RWPE1 (cell line): ENCODE measurements at places on chromosomes 12 and 14.

GRCh38 chr14:76826122-76826521, at the start of gene LRRC74A:
Gene LRRC74A (plus strand): TSS chr14:76826408. CDS start chr14:76826698, 290 bp downstream.
- no peak for DNase-seq

GRCh38 chr12:1498199-1498740, 96.1 kb downstream of the FBXL14 start:
- no peak for DNase-seq

- DNase-seq, result peak; percentile 23
These were observed 46.9 kb upstream of the CAND1 start for GRCh38 chr12:67222302-67222701.

- DNase-seq, result peak; percentile 51
These were observed 723.4 kb upstream of the MDGA2 start for GRCh38 chr14:48398675-48399282.

GRCh38 chr12:86600664-86601231, 344.6 kb upstream of the MGAT4C start:
- no peak for DNase-seq

GRCh38 chr12:1289371-1290155, 298.5 kb downstream of the ERC1 start:
- no peak for DNase-seq

GRCh38 chr14:106622200-106622745, 1095.9 kb downstream of the TMEM121 start:
- no peak for DNase-seq

DNA sequence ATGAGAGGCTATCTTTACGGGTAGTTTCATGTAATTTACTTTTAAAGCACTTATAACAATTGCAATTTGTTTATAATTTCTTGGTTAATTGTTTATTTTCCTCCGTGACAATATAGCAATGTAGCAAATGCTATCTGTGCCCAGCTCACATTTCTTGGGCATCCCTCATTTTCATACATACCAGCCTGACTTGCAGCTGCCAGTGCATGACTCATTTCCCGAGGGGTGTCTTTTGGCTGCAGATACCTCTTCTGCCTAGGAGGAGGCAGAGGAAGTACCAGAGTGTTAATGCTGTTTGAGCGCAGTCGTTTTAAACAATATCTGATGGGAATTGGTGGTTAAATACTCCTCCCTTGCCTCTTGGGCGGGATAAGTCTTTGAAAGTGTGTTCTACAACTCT, 104.2 kb upstream of the ABCD2 start:
- peak; percentile 57 for DNase-seq

DNA sequence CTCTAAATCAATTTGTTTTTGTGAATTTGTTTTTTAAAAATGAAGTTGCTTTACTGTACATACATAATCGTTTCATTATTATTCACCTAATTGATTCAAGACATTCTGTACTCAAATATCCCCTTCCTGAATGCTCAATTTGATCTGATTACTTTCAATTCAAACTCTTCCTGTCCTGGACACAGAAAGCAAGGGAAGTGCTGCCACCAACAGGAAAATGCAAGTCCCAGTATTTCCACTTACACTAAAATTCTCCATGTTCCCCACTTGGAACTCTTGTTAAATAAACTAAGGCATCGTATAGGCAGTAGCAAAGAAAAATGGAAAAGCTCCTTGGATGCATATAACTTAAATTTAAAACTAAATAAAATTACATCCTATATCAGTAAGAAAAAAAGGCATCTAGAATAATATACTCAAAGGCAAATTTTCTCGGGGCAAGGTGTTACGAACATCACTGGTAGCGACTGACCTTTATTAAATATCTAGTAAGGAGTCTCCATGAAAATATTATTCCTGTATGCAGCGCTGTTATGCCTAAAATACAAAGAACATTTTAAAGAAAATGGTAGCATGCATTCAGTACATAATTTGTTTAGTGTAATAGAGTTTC, 72.0 kb upstream of the DBX2 start:
- peak; percentile 12 for DNase-seq

DNA sequence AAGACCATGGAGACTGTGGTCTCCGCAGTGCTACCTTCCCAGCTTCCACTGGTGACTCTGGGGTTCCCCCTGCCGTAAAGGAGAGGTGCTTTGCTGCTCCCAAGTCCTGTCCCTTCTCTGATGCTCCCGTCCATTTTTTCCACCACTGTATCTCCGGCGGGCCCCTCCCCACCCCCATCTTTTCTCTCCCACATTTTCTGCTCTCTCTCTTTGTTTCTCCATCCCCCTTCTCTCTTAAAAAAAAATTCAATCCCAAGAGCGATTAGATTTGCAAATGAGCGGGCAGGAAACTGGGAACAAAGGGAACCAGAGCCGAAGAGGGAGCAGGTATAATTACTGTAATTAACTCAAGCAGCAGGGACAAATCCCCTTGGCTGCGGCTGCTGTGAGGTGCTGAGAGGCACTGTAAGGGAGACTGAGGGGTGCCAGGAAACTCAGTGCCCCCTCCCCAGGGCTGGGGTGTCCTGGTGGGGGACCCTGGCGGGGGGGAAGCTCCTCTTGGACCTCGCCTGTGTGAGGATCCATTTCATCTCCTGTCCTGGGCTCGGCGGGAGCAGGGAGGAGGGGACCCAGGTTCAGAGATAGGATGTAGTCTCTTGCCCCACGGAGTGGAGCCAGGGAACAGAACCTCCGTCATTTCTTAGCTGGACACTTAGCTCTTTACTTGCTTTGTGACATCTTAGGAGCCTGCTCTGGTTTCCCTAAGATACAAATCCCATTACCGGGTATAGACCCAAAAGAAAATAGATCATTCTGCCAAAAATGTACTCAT, 140.4 kb upstream of the NRXN3 start:
- DNase-seq, result no peak

DNA sequence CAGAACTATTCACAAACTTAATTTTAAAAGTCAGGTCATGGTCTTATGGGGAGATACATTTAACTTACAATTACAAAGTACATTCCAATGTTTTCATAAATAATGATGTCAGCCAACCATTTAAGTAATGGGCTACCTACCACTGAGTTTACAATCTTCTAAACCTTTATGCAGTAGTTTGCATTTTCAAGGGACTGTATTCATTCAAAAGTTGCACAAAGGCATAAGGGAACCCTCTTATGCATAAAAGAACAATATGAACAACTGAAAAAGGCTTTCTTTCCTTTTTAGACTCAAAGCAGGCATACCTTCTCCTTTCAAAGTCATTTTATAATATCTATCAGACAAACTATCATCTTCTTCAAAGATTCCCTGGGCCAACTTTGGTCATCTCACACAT, 230.2 kb downstream of the SLC2A13 start:
- no peak for DNase-seq

DNA sequence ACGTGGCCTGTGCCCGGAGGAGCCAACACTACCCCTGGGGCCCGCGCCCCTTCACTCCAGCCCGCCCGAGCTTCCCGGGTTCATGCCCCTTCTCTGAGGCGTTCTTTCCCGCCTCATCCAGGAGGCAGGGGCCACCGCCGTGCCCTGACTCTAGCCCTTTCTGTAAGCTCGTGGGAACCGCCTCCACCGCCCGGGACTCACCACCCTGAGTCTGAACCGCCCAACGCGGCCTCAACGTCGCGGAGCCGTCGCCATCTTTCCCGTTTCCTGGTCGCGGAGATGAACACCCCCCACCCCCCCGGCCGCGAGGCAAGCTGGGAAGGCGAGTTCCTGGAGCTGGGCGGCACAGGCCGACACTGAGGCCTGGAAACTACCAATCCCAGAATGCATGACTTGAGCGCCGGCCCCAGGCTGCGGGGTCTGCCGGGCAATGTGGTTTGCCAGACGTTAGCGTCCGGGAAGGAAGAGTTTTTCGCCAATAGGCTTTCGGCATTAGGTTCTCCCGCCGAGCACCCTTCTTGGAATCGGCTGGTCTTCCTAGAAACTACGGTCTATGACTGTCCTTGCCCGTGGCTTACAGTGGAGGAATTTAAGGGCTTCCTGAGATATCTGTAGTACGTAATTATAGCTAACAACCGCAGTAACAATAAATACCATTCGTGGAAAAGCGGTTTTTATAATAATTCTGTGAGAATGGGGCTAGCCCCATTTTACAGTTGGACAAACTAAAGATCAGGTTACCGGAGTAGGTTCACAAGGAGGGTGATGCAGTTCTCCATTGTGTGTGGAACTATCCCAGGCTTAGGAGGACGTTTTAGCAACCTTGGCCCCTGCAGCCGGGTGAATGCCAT, at the start of gene DDX23:
TSS of gene DDX23 (minus strand) at position 281 of the 851 bp plus-strand sequence. CDS start 6,381 bp downstream, outside the sequence.
- peak; percentile 98 for DNase-seq

DNA sequence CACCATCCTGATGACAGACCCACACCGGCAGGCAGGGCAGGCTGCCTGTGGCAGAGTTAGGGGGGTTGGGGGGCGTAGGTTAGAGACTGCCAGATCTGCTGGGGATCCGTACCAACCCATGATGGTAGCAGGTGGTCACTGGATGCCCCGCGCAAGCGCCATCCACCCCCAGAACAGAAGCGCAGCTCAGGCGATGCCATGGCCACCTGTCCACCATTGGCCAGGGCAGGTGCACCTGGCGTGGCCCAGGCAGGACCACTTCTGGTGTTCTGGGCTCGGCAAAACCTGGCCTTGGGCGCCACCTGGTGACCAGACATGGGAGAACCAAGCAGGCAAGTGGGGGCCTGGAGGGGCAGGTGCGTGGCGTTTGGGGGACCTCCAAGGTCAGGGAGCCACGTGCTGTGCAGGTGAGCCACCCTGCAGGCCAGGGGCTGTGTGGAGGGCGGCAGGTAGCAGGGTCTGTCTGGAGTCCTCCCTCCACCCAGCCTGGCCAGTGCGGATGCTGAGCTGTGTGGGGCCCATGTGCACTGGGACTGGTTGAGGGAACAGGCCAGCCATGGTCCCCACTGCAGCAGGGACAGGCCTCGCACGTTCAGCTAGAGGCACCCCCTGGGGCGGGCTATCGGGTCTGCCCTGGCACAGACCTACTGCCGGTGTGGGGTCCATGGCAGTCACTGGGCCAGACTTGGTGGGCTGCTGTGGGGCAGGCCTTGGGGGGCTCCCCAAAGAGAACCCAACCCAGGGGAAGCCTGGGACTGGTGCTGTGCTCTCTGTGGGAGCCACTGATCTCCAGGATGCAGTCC, 15.6 kb downstream of the BAG5 start:
- DNase-seq, result peak; percentile 78

- no peak for DNase-seq
These were observed 28.8 kb upstream of the DLGAP5 start for GRCh38 chr14:55220230-55220629.

GRCh38 chr12:94593822-94594442, 56.4 kb downstream of the TMCC3 start:
- no peak for DNase-seq

DNA sequence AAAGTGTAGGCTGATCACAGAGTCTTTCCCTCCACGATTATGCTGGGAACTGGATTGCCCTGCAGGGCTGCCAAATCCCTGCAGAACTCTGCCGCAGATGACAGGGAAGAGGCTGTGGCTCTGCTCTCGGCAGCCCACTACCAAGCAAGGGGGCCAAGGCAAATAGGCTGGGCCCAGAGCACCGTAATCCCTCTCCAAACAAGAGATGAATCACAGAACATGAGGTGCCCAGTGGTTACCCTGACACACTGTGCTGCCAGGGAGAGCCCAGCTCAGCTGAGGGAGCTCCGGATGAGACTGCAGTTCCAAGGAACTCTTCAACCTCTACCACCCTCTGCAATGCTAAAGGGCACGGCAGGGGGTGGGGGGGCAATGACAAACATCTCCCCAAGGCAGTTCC, 33.9 kb downstream of the STON2 start:
- DNase-seq, result peak; percentile 44

DNA sequence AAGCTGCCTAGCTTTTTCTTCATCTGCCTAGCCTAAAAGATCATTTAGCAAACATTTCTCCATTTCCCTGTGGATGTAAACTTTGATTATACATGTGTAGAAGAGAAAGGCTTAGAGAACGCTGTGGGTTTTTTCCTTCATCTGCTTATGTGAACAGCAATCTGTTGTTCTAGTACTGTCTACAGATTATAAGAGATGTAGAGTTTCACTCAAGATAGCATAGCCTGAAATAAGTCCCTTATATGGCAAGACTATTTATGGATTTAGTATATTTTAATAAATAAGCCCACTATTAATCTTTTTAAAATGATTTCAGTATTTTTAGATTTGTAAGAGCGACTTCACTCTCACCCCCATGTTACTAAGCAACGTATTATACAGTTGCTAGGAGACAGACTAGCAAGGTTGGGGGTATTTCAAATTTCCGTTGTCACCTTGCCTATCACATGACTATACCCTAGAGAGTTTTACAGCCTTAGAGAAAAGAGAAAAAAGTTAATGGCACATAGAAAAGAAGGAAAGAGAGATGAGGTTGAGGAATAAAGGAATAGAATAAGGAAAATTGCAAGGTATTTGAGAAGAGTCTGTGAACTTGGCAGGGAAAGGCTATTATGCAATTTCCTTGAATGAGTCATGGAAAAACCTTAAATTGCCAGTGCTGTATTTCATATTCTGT, 12.2 kb upstream of the TUBA1A start:
- peak; percentile 55 for DNase-seq

- no peak for DNase-seq
These were observed 211.6 kb upstream of the IGF1 start for GRCh38 chr12:102691773-102692555.

- no peak for DNase-seq
These were observed 147.5 kb downstream of the IPO8 start for GRCh38 chr12:30548203-30548602.

DNA sequence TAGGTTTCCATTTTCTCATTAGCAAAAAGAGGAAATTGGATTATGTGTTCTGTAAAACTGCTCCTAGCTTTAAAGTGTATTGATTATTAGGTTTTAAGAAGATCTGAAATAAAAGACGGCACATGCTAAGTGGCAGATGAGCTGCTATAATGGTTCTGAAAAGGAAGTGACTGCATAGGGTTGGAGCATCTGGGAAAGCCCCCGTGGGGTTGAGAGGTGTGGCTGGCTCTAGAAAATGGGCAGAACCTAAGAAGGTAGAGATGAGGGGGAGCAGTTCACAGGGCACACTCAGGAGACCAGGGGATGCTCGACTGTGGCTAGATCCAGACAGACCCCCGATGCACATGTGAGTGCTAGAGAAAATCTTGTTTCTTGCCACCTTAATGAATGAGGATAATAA, 1.9 kb downstream of the IFNG-AS1 start:
- no peak for DNase-seq
